Aorta (tissue), 5 donors: ENCODE measurements at places on chromosomes 2 and 18. TPM values are rescaled to one million over a fixed set of nuclear protein-coding genes. Genes with fewer than 3 reads are reported as not detected.

DNA sequence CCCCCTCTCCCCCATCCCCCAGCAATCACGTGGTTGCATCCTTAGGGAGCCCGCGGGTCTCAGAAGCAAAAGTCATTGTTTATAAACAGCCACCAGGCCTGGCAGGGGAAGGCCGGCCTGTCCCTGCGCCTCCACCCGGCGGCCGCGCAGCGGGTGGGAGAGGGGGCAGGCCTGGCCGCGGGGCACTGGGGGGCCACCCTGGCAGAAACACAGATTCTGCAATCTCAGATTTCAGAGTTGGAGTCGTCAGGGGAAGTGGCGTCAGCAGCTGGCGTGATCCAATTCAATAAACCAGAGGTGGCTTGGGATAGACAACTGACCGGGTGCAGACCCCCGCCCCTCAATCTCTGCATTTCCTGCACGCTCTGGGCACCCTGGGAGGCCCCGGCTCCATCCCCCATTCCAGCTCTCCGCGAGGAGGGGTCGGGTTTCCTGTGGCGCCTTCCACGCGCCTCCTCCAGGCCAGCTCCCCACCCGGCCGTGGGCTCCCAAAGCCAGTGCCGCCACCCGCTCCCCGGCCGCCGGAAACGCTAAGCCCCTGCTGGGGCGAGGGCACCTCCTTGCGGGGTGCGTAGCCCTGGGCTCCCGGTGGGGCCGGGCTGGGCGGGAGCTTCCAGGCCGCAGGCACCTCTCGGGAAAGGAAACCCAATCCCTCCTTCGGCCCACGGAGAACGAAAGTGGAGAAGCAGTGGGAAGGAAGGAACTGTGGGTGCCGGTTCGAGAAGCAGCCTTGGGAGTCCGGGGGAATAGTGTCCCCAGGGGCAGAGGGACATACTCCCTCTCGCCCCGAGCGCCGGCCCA is 1.1 kb downstream of the BIN1 start:
- no peaks in the 10 kb centered on the region for H3K4me1 ChIP-seq
- H3K27me3 ChIP-seq, result no peaks in the 10 kb centered on the region
- H3K36me3 ChIP-seq, result no peaks in the 10 kb centered on the region

DNA sequence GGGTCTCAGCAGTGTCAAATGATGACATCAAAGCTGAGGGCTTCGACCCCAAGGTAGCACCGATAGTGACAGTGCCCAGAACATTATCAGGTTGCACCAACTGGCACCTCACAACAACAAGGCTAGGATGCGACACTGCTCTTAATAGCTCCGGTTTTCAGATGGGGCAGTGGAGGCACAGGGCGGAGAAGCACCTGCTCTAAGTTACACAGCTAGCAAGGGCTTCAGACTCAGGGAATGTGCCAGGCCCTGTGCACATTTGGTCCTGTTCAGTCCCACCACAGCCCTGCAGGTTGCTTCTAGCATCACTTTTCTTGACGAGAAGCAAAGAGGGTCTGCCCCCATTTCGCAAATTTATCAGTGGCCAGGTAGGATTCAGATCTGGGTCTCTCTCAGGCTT is 74.1 kb downstream of the DGKD start:
- H3K36me3 ChIP-seq, result no peaks in the 10 kb centered on the region
- no peak overlapping the region for H3K27ac ChIP-seq
- no peak for DNase-seq
- H3K27me3 ChIP-seq, result no peaks in the 10 kb centered on the region
- H3K4me1 ChIP-seq, result no peaks in the 10 kb centered on the region

- no peak for DNase-seq
- H3K27ac ChIP-seq, result no peak overlapping the region
- H3K36me3 ChIP-seq, result no peaks in the 10 kb centered on the region
- no peaks in the 10 kb centered on the region for H3K27me3 ChIP-seq
Observed at GRCh38 chr18:21669736-21670285, 34.8 kb downstream of the ABHD3 start.

GRCh38 chr18:57334383-57334782 is 18.0 kb upstream of the ST8SIA3 start:
- no peak for DNase-seq
- no peak overlapping the region for H3K4me3 ChIP-seq
- H3K27ac ChIP-seq, result no peak overlapping the region
- no peaks in the 10 kb centered on the region for H3K36me3 ChIP-seq
- no peaks in the 10 kb centered on the region for H3K4me1 ChIP-seq

- no peaks in the 10 kb centered on the region for H3K4me1 ChIP-seq
- H3K36me3 ChIP-seq, result no peaks in the 10 kb centered on the region
- no peaks in the 10 kb centered on the region for H3K27me3 ChIP-seq
- DNase-seq, result no peak
- no peak overlapping the region for H3K27ac ChIP-seq
Observed at GRCh38 chr2:25972049-25972823, 10.1 kb downstream of the KIF3C start.

- no peak overlapping the region for H3K4me3 ChIP-seq
- H3K27me3 ChIP-seq, result no peaks in the 10 kb centered on the region
- H3K4me1 ChIP-seq, result no peaks in the 10 kb centered on the region
- H3K27ac ChIP-seq, result no peak overlapping the region
Observed at GRCh38 chr2:61710711-61711110, 143.1 kb downstream of the FAM161A start.

DNA sequence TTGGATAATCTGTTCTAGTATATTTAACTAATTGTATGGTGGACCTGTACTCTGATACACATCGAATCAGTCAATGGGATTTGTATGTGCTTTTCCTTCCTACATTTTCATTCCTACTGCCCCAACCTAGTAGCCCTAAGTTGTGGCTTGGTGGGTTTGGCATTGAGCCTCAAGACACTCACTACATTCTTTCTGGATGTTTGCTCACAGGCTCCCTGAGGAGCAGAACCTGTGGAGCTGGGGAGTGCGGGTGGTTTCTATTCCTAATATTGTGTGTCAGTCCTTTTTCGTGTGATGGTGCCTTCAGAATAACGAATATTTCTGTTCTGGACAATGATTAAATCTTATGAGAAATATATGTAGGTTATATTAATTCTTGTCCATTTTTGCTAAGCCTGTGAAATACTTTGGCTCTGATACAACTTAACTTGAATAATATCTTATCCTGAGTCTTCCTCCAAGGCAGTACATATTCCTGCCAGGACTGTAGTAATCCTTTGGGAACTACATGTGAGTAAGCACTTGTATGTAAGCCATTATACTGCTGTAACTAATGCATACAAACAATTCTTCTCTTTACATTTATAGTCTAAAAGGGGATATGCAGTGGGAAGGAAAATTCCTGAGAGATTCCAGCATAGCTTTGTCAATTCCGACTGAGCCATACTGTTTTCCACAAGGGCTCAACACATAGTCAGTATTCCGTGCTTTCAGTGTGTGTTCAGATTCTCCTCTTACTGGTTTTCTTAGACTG is 150.6 kb downstream of the AGPS start:
- no peaks in the 10 kb centered on the region for H3K27me3 ChIP-seq
- DNase-seq, result no peak
- no peak overlapping the region for H3K27ac ChIP-seq
- no peaks in the 10 kb centered on the region for H3K4me1 ChIP-seq

DNA sequence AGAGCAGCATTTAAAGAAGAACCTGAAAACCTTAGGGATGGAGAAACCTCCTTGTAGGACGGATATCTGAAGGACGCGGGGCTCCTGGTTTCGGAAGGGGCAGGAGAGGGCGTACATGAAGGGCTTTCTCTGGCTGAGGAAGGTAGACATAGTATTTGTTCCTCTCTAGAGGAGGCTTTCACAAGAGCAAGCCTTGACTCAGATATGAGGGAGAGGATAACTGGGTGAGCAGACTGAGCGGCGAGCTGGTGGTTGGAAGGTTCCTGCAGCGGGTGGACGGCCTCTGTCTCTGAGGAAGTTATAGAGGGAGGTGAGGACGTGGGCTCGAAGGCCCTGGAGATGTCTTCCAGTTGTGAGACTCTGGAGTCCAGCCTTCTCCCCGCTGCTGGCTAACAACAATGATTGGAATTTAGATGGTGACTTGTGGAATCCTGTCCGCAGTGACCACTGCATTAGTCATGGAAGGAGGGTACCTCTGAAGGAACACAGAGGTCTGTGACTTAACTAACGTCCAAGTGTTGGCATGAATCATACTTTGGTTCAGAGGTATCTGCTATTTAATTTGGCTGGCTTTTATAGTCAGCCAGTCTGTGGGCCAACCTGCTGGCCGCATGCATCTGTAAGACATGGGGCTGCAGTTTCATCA is 80.9 kb downstream of the ASAP2 start:
- peaks cover 7% of the 10 kb centered on the region for H3K4me1 ChIP-seq
- H3K27me3 ChIP-seq, result no peaks in the 10 kb centered on the region
- H3K4me3 ChIP-seq, result no peak overlapping the region

DNA sequence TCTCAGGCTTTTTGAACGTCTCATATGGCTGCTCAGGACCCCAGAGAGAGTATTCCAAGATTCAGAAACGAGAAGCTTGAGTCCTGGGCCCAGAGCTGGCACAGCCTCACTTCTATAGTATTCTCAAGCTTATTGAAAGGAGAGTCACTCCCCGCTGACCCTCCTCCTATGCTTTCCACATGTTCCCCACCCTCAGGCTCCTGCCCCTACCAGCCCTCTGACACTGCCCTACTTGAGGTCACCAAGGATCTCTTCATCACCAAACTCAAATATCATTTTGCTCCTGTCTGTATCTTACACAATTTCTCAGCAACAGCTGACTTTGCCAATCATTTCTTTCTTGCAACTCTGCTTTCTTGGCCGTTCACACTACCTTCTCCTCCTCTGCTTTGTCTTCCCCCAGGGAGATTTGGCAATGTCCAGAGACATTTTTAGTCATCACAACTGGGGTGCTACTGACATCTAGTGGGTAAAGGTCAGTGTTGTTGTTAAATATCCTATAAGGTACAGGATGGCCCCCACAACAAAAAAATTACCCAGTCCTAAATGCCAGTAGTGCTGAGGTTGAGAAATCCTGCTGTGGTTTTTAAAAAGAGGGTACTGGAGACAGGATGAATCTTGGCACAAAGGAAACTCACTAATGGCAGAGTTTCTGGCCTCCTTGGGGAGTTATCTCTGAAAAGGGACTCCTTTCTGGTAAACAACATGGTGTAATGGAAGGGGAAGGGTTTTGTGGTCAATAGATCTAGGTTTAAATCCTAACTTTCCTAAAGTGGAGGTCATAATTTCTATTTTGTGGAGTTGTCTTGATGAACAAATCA is 26.9 kb upstream of the INSIG2 start:
- no peak overlapping the region for H3K27ac ChIP-seq
- peaks cover 1% of the 10 kb centered on the region for H3K27me3 ChIP-seq
- no peak overlapping the region for H3K4me3 ChIP-seq
- no peaks in the 10 kb centered on the region for H3K36me3 ChIP-seq

GRCh38 chr2:15142069-15142689 is 419.0 kb downstream of the NBAS start:
- no peak overlapping the region for H3K4me3 ChIP-seq
- no peak for DNase-seq
- H3K4me1 ChIP-seq, result no peaks in the 10 kb centered on the region
- no peaks in the 10 kb centered on the region for H3K27me3 ChIP-seq

- H3K4me3 ChIP-seq, result no peak overlapping the region
- no peaks in the 10 kb centered on the region for H3K4me1 ChIP-seq
- H3K36me3 ChIP-seq, result no peaks in the 10 kb centered on the region
- H3K27me3 ChIP-seq, result no peaks in the 10 kb centered on the region
- H3K27ac ChIP-seq, result no peak overlapping the region
Observed at GRCh38 chr2:7517851-7518250, 600.6 kb downstream of the RNF144A start.

DNA sequence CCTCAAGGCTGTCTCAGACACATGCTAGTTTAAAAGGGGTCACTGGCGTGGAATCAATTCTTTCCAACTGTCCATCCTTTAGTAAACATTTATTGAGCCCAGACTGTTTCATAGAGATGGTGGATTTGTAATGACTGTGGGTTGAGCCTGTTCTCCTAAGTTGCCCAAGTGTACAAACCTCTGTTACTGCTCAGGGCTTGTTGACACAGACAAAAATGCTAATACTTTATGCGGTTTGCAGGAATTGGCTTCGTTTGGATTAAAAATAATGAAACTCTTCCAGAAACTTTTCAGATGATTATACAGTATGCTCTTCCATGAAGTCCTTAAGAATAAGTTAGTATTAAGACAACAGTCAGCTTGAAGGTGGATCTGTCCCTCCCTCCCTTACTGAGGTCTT is 83.6 kb upstream of the MGAT5 start:
- H3K27ac ChIP-seq, result no peak overlapping the region
- no peak for DNase-seq
- H3K27me3 ChIP-seq, result no peaks in the 10 kb centered on the region
- no peaks in the 10 kb centered on the region for H3K36me3 ChIP-seq
- no peaks in the 10 kb centered on the region for H3K4me1 ChIP-seq

DNA sequence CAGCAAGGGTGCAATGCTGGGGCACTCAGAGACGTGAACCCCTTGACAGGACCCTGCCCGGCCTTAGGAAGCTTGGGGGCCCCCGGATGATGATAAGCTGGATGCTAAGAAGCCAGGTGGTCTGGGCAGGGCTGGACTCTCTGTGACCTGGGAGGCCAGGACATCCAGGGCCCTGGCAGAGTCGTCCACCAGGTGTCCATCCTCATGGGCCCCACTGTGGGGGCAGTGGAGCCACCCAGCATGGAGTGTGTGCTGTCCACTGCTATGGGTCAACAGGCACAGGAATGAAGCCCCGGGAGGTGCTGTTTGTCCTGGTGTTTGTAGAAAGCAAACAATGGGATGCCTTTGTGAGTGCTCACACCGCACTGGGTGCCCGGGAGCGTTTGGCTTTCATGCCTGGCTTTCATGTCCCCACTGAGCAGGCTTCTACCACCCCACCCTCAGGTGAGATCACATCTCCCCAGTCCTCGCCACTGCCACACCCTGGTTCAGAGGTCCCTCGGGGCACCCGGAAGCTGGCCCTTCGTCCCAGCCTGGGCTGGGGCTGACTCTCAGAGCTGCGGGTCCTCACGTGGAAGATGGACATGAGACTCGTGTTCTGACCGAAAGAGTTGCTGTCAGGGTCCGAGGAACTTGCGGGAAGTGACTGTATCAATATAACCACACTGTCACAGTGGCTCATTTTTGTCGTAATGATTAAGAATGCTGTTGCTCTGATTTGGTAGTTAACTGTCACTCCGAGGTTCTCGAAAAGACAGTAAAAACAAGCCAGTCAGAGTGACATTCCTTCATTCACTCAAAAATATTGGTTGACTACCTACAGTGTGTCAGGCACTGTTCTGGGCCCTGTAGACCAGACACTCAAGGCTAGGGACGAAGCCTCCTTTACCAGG is 53.3 kb downstream of the INHBB start:
- DNase-seq, result peak; percentile 64
- H3K27ac ChIP-seq, result no peak overlapping the region
- H3K4me1 ChIP-seq, result no peaks in the 10 kb centered on the region
- H3K27me3 ChIP-seq, result no peaks in the 10 kb centered on the region
- H3K36me3 ChIP-seq, result no peaks in the 10 kb centered on the region
- H3K4me3 ChIP-seq, result no peak overlapping the region

GRCh38 chr18:43648002-43648401 is 370.7 kb upstream of the SYT4 start:
- H3K27ac ChIP-seq, result no peak overlapping the region
- no peaks in the 10 kb centered on the region for H3K27me3 ChIP-seq
- no peak for DNase-seq
- H3K4me3 ChIP-seq, result no peak overlapping the region

SMPD4 gene
- 32.3 TPM for total RNA-seq

SLC4A3 gene
- total RNA-seq, result 2.0 TPM

DYNAP gene
- not detected for total RNA-seq

PAPOLG gene
- 20.0 TPM for total RNA-seq

MYO3B gene
- total RNA-seq, result 0.32 TPM
